ENCODE measurements at places on chromosomes 13 and 19.
A peak's percentile ranks its signal among the peaks of the same experiment; 100 is the strongest.

DNA sequence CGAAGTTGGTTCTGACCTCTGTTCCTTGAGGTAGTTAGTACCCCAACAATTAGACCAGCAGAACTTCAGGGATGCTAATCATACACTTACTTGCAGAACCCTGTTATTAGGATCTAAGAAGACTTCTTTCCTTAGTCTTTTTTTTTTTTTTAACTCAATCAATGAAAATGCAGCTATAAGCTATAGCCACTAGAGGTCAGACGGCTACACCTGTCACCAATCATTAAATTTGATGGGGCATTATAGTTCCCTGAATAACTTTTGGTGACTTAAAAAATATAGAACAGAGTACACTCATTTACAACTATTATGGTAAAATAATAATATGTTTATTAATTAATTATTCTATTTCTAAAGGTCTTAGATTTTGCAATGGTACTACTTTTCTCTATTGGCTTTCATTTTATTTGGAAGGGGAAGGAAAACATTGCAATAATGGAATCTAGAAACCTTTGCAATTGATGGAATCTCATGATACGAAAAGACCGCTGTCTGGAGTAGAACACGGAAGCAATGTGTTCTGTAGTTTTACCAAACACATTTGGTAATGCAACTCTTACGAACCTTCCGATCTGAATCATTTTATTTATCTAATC, 483.2 kb downstream of the DIAPH3 start:
- peak; percentile 16 for DNase-seq

DNA sequence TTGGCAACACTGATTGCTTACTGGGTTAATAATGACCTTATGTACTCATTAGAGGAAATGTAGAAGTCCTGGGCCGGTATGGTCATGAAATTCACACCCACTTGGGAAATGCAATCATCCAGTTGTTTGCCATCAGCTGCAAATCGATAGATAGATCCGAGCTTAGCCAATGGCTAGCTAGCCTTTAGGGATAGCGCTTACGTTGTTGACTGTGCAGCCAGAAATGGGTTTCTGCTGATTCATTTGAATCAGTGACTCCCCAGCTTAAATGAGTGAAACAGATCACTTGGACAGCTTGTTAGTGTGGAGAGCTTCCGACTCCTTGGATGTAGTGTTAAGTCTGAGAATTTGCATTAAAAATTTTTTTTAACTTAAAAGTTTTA, 11.8 kb downstream of the IL17D start:
- no peak for DNase-seq

DNA sequence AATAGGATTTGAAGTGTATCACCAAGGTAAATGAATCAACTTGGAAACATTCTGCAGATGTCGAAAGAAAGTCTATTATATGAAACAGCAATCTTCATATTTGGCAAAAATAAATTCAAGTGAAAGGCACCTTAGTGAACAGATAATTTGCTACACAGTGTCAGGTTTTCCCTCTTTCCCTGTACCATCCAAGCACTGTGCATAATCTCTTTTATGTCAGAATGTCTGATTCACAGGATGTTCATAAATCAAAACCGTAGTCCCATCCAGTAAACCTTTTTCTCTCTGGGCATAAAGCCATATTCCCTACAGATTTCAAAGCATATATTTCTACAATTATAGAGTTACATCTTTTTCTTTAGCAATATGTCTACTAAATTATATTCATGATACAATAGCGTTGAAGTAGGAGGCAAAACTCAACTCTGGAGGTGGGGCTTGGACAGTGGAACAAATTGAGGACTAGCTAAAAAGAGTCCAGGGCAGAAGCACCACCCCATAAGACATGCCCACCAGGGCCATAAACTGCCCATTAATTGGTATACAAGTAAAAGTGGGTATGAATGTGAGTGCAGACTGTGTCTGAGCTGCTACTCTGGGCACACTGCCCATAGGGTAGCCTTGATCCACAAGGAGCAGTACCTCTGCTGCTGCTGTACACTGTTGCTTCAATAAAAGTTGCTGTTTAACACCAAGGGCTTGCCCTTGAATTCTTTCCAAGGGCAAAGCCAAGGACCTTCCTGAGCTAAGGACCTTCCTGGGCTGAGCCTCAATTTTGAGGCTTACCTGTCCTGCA, 72.1 kb upstream of the MYCBP2 start:
- no peak for DNase-seq

DNA sequence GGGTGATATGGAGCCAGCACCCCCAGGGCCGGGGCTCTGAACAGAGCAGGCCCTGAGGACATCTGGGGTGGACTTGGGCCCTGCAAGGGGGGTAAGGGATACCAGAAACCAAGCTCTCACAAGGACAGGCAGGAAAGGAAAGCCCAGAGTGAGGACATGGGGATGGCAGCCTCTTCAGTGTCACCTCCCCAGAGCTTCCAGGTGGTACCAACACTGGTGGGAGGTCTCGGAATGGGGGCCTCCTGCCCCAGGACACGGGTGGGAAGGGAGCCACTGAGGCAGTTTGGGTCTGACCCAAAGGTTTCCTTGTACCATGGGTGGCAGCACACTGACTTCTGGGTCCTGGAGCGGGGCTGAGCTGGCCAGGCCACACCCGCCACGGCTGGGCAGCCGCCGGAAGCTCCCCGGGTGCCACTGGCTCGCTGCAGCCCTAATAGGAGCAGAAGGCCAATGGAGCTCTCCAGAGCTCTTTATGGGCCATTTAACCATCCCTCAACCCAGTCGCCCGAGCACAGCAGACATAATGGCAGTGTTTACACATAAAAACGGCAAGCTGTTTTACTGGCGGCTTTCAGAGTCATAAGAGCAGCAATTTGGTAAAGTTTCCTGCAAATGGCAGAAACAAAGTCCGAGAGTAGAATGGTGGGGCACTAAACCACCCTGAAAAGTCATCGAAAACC, 59.3 kb downstream of the PEPD start:
- no peak for DNase-seq

- DNase-seq = no peak
These were observed 8.1 kb upstream of the TNFSF14 start for GRCh38 chr19:6677883-6678689.

GRCh38 chr13:76950101-76950500, 1.8 kb downstream of the ACOD1 start:
- DNase-seq = no peak

GRCh38 chr13:73307481-73307880, 248.7 kb downstream of the KLF5 start:
- no peak for DNase-seq

GRCh38 chr13:98915981-98916380, 61.9 kb downstream of the DOCK9 start:
- no peak for DNase-seq

- no peak for DNase-seq
These were observed 1.6 kb downstream of the P2RY11 start for GRCh38 chr19:10112895-10113591.

- no peak for DNase-seq
These were observed 89.2 kb downstream of the PTPRS start for GRCh38 chr19:5251096-5252065.

GRCh38 chr13:113210833-113211232, 1.4 kb downstream of the CUL4A start:
- DNase-seq = no peak

DNA sequence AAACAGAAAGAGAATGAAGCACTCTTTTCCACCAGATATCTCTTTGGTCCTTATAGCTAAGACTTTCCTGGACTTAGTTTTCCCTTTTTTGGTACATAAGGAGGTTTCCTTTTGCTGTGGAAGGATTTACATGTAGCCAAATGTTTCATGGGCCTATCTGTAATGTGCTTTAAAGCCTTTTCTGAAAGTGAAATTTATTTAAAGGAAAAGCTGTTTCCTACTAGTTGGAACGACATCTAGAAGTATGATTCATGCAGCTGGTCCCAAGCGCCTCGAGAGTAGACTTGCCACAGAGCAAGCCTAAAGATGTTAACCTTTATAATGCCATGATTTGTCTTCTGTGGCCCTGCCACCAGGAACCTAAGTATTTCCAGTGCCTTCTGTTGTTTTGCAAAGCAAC, 390.3 kb downstream of the DLEU7 start:
- no peak for DNase-seq
